Inflammatory macrophage (primary cell): ENCODE measurements at places on chromosomes 3 and 15.

- DNase-seq = no peak
Measured at GRCh38 chr3:141594357-141594756, 107.5 kb downstream of the RASA2 start.

DNA sequence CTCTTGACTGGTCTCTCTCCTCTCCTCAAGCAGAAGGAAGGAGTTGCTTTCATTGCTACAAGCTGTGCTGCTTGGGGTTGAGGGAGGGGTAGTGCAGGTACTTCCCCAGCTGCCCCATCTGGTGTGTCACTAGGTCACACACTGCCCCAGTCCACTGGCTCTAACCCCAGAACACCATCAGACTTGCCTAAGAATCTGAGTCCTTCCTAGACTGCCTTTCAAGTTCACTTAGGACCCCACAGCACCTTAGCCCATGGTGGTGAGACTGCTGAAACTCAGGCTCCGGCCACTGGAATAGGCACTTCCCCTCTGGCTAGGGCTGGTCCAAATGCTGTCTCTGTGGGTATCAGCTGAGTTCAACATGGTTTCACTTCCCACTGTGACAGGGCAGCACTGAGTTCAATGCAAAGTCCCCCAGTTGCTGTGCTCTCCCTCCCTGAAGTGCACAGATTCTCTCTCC lies 279.7 kb upstream of the GOLGA6L4 start:
- peak; percentile 15 for DNase-seq

DNA sequence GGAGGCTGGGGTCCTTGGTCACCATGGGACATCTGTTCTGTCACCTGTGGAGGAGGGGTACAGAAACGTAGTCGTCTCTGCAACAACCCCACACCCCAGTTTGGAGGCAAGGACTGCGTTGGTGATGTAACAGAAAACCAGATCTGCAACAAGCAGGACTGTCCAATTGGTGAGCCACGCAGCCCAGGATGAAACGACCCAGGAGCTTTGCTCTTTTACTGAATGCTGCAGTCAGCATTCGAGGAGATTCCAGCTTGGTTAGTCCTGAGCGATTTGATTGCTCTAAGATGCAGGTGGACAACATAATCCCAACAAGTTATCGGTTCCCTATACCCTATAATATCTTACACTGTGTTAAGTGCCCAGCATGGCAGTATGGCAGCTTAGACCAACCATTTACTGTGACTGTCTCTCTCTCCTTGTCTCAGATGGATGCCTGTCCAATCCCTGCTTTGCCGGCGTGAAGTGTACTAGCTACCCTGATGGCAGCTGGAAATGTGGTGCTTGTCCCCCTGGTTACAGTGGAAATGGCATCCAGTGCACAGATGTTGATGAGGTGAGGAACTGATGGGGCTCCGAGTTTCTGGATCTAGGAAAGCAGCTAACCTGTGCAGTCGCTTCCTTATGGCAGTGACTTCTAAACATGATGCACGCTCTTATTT lies 7.8 kb downstream of the THBS1 start:
- no peak for DNase-seq

DNA sequence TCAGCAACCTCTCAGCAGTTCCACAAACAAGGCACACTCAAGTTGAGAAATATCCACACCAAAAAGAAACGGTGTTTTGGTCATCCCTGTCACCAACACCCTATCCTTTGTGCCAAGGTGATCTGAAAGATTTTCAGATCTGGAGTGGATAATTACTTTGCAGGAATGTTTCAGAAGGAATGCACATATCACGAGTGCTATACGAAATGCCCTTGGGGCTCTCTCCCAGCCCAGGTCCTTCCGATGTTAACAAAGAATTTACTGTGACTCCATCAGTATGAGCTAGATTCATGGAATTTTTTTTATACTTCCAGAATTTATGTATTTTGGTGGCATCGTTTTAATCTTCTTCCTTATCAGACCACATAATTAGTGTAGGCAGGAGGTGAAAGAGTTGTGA lies 105.0 kb downstream of the GRM7 start:
- DNase-seq = no peak

- DNase-seq = no peak
Measured at GRCh38 chr3:52784931-52785590, 7.7 kb downstream of the ITIH1 start.

DNA sequence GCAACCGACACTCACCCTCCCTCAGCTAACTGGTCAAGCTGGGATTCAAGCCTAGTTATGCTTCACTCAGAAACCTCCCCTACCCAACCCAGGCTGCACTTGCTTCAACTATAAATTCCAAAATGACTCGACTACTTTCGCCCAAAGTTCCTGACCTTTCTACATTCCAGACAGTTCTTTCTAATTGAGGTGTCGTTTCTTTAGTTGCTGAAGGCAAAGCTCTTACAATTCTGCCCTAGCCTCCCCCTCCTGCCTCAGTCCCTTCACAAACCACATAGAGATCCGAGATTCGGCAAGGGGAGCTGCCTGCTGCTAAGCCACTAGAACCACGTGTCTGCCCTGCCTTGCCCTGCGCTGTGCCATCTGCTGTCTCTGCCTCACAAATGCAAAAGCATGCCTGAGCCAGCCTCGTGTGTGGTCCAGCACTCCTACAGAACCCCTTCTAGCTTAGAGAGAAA lies 74.7 kb upstream of the SH3GL3 start:
- no peak for DNase-seq

- DNase-seq = no peak
Measured at GRCh38 chr3:18237251-18238005, 187.7 kb downstream of the SATB1 start.

DNA sequence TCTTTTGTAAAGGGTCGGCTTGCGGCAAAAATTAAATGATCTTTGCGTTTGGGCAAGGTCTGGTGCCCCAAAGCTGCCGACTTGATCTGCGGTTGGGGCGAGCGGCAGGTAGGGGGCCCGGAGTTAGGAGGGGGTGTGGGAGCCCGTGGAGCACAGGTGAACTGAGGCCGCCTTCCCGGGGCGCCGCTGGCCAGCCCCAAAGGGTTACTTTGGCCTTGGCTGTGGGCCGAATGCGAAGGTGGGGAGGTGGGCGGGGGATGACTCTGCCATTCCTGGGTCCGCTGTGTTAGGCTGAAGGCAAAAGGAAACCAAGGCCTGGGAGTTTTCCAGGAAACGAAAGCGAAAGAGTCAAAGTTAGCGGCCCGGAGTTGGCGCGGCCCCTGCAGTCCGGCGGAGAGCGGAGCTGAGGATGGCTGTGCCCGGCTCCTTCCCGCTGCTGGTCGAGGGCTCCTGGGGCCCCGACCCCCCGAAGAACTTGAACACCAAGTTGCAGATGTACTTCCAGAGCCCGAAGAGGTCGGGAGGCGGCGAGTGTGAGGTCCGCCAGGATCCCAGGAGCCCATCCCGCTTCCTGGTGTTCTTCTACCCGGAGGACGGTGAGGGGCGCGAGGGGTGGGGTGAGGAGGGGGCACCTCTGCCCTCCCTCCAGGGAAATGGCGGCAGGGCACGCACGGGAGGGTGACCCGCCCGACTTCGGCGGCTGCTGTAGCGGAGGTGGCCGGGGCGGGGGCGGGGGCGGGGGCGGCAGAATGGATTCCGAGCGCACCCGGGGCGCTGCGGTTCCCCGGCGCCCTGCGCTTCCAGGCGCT lies at the start of gene PARP14:
Gene PARP14 (plus strand): TSS at position 365 of the 809 bp plus-strand sequence. CDS start 45 bp downstream, at position 410.
- peak; percentile 75 for DNase-seq

DNA sequence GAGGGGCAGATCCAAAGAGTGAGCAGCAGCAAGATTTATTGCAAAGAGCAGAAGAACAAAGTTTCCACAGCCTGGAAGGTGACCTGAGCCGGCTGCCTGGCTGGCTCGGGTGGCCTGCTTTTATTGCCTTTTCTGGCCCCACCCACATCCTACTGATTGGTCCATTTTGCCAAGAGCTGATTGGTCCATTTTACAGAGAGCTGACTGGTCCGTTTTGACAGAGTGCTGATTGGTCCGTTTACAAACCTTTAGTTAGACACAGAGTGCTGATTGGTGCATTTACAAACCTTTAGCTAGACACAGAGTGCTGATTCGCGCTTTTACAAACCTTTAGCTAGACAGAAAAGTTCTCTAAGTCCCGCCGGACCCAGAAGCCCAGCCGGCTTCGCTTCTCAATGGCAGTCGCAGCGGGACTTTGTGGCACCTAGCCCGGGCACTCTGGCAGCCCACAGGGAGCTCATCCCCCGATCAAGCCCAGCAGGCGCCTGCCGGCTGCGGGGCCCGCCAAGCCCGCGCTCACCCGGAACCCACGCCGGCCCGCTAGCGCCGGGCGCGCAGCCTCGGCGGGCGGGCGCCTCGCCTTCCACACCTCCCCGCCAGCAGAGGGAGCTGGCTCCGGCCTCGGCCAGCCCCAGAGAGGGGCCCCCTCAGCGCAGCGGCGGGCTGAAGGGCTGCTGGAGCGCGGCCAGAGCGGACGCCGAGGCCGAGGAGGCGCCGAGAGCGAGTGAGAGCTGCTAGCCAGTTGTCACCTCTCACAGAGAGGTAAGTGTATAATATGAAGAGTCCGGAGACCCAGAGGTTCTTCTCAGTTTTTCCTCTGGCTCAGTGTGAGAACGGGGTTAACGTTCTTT lies 339.2 kb downstream of the CHL1 start:
- DNase-seq = no peak

GRCh38 chr3:167450675-167451074 lies 23.2 kb downstream of the SERPINI2 start:
- no peak for DNase-seq

DNA sequence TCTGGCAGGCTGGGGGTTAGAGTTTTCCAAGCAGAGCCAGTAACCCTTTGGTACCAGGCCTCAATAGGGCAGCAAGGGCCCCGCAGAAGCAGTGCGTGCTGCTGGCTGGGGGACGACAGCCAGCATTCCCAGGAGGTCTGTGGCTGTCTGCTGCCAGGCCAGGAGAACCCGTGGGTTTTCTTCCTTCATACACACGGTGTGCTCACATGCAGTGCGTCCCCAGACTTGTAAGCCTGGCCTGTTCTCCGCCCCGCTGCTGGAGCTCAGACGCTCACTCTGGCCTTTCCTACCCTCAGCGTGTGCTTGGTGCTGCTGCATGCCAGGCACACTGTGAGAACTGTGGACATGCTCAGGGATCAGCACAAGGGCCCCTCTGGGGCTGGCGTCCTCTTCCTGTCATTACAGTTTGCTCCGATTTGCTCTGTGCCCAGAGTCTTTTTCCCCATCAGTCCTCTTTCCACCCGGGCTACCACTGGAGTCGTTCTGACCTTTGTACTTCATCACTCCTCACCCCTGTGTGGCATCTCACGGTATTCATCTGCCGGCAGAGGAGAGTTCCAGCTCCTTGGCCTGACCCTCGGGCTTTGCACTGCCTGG lies 149.5 kb downstream of the DNAJB8 start:
- DNase-seq = no peak

- DNase-seq = peak; percentile 49
Measured at GRCh38 chr3:143120716-143121240, 1.2 kb downstream of the CHST2 start.

- peak; percentile 81 for DNase-seq
Measured at GRCh38 chr15:84616235-84616634, 15.4 kb downstream of the ZSCAN2 start.

DNA sequence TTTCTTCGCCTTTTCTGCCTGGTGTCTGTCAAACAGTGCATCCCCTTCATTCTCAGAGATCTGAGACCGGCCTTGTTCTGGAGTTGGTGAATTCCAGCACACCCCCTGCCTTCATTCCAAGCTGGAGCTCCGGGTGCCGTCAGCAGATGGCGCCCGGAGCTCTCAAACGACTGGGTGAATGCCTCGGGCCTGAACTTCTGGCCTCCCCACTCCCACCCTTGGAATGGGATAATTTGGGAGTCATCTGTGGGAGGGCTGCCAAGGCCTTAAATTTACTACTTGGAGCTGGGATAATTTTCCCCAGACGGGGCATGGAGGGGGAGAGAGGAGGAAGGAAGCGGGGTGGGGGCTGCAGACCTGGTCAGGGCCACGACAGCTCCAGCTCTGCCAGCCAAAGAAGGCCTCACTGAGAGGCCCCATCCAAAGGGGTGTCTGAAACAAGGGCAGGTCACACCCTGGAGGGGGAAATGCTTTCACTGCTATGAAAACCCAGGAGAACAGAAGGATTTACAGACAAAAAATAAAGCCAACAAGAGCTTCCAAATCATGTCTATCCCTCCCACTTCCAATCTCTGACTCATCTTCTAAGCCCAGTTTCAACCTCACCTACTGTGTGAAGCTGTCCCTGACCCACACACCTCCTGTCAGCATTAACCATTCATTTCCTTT lies 187.9 kb downstream of the OPA1 start:
- peak; percentile 55 for DNase-seq

DNA sequence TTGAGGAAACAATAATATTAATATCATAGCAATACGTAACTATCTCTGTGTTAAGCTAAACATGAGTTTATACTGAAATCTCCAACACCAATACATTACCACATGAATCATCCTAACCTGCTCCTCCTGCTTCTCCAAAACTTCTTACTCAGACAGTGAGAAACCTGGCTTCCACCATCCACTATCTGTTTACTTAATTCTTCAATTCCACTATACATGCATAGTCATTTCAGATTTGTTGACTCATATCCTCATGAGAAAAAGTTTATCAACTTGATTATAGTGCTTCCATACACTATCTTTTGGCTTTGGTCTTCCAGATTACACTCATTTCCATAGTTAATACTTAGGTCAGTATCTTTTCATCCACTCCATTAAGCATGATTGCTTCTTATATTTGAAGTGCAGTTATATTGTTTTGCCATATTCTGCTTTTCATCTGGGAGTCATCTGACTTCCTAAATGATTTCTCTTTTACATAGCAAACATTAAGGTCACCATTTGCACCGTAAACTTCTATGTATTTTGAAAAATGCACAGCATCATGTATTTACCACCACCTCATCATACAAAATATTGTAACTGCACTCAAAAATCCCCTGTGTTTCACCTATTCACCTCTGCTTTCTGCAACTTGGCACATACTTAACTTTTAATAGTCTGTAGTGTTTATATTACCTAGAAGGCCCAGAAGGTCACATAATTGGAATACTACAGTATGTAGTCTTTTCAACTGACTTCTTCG lies 970.6 kb downstream of the DIPK2A start:
- no peak for DNase-seq

DNA sequence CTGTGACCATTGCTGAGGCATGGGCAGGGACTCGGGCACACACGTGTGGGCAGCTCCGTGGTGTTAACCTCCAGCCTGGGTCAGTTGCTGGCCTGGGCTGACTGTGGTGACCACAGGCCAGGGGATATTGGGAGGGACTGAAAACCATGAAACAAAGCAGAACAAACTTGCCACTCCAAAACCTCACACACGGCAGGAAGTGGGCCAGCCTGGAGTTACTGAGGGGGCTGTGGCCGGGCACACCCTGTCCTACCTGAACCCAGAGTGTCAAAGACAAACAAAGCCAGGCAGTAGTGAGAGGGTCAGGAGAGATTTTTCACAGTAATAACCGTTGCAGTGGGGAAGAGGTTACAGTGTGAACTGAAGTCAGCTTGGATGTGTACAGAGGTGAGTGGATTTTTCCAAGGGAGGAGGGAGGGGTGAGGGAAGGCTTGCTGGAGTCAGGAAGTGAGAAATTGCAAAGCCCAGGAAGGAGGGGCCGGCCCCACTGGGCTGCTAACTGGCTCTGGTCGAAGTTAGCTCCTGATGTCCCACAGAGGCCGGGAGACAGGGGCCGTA lies 40.0 kb upstream of the ATP10A start:
- DNase-seq = peak; percentile 36

GRCh38 chr3:127959873-127960272 lies 44.8 kb downstream of the KBTBD12 start:
- peak; percentile 8 for DNase-seq

GRCh38 chr3:17133632-17134545 lies 249.1 kb downstream of the PLCL2 start:
- no peak for DNase-seq

- DNase-seq = no peak
Measured at GRCh38 chr3:74000725-74001124, 376.0 kb upstream of the PDZRN3 start.

GRCh38 chr3:185896636-185897035 lies 41.2 kb downstream of the TRA2B start:
- DNase-seq = peak; percentile 81

GRCh38 chr3:134880431-134880830 lies 85.4 kb downstream of the EPHB1 start:
- DNase-seq = no peak
